Naive thymus-derived CD8-positive, alpha-beta T cell (primary cell): ENCODE measurements at places on chromosomes 13 and 19. TPM values are rescaled to one million over a fixed set of nuclear protein-coding genes. Genes with fewer than 3 reads are reported as not detected.

CFAP97D2 gene
- 3.7 TPM for polyA plus RNA-seq

FFAR3 gene
- not detected for polyA plus RNA-seq

TNPO2 gene
- 2.6 TPM for polyA plus RNA-seq

LILRB1 gene
- polyA plus RNA-seq, result 0.15 TPM

ZNF431 gene
- polyA plus RNA-seq, result 15.4 TPM

OR4F17 gene
- polyA plus RNA-seq, result not detected

USHBP1 gene
- not detected for polyA plus RNA-seq

C19orf73 gene
- 7.0 TPM for polyA plus RNA-seq

SBNO2 gene
- polyA plus RNA-seq, result 1.0 TPM

MICOS13 gene
- polyA plus RNA-seq, result 102 TPM

DNA sequence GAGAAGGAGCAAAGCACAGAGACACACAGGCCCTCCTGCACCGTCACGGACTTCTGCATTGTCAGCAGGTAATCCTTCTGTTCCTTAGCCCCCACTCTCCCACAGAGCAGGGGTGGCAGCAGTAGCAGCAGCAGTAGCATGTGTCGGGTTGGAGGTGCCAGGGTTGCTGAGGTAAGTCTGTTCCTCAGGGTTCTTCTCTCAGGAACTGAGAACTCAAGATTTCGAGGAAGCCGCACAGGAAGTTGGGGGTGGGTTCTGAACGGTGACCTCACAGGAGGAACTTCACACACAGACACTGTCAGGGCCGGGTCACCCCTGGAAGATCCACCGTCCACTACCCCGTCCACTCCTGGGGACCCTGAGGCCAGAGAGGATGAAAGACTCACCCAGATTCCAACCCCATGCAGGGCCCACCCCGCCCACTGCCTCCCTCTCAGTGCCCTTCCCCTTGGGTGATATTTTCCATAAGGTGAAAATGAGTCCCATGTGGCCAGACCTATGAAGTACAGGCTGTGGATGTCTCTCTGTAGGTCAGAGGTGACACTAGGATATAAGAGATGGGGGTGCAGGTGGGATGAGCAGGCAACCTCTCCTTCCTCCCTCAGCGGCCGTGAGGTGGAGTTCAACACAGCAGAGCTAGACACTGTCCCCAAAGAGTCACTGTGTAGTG lies at the start of gene SIGLEC12:
TSS of gene SIGLEC12 (minus strand) at position 207 of the 670 bp plus-strand sequence. CDS start at position 140, 67 bp downstream.
- DNase-seq, result no peak

DNA sequence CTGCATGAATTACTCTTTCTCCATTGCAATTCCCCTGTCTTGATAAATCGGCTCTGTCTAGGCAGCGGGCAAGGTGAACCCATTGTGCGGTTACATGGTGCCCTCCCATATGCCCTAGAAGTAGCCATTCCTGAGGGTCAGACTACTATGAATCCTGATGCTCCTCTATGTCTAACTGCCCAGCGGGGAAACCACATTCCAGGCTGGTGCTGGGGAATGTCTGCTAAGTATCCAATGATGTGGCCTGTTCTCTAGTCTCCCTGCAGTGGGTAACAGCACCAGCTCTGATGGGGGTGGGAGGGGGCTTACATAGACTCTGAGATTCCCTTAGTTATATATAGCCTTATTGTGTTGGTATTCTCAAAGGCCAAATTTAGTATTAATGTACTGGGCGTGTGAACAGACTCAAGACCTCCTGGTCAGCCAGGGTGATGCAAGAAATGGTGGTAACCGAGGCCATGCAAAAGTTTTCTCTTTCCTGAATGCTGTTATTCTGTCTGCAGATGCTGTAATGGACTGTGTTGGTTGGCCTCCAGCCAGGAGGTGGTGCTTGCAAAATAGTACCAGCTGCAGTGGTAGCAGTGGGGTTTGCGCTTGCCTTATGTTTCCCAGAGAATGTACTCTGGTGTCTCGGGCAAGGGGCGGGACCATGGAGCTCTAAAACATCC lies 564.8 kb upstream of the SLITRK1 start:
- DNase-seq, result no peak

DNA sequence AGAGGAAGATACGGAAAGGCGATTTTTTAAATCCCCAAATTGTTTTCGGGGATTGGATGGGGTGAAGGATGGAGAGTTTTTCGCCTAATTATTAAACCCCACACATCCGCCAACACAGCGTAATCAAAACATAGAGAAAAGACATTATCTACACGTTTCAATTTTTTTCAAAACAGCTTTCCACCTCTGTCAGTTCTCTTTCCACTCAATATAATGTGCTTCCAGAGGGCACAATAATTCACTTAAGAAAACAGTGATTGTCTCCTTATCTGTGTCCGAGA lies 435 bp upstream of the OBI1 start:
- no peak for DNase-seq

- no peak for DNase-seq
Observed at GRCh38 chr13:41434831-41435520, 22.4 kb upstream of the RGCC start.

GRCh38 chr19:55228015-55228391 lies 560 bp downstream of the TMEM86B start:
- no peak for DNase-seq

GRCh38 chr13:85277748-85278147 lies 521.5 kb downstream of the SLITRK6 start:
- no peak for DNase-seq

- DNase-seq, result no peak
Observed at GRCh38 chr13:59437544-59438301, 726.0 kb downstream of the DIAPH3 start.

DNA sequence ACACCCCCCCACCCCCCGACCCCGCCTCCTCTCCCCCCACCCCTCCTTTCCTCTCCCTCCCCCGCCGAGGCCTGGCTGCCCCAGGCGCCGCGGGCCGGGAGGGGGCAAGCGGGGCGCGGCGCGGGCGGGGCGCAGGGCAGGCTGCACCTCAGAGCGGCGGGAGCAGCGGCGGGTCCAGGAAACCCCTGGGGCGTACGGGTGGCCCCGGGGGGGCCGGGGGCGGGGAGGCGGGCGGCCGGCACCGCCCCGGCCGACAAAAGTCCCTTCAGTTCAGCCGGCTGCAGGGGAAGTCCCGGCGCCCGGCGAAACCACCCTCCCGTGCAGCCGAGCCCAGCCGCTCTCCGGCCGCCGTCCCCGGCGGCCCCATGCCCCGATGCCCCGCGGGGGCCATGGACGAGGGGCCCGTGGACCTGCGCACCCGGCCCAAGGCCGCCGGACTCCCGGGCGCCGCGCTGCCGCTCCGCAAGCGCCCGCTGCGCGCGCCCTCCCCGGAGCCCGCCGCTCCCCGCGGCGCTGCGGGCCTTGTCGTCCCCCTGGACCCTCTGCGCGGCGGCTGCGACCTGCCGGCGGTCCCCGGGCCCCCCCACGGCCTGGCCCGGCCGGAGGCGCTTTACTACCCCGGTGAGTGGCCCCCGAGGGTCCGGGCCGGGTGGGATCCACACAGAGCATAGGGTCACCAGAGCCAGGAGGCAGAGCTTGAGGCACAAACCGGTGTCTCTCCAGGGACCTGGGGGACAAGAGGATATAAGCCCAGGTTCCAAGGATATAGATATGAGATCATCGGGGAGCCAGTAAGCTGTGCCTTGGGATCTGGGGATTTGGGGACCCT lies at the start of gene BCL3:
TSS of gene BCL3 (plus strand) at position 283 of the 829 bp plus-strand sequence. CDS start at position 366, 83 bp downstream.
- peak; percentile 37 for DNase-seq

- DNase-seq, result no peak
Observed at GRCh38 chr19:8367327-8368001, 3.5 kb downstream of the ANGPTL4 start.

GRCh38 chr13:101116341-101116740 lies 300.0 kb downstream of the NALCN start:
- DNase-seq, result no peak

DNA sequence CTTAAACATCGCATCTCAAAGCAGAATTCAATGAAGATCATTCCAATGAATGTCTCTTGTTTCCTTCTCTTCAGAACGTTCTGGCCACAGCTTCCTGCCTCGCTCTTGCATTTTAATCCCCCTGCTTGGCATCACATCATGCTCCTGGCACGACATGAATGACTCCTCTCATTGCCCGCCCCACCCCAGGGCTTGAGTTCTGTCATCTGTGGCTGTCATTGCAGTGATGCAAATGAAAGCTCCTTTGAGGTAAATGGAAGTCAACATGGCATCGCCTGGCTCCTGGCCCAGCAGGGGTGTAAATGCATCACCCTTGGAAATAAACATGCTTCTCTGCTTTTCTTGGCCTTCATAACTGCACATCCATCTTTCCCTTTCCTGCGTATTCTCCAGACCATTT lies 48.6 kb downstream of the SCEL start:
- no peak for DNase-seq

DNA sequence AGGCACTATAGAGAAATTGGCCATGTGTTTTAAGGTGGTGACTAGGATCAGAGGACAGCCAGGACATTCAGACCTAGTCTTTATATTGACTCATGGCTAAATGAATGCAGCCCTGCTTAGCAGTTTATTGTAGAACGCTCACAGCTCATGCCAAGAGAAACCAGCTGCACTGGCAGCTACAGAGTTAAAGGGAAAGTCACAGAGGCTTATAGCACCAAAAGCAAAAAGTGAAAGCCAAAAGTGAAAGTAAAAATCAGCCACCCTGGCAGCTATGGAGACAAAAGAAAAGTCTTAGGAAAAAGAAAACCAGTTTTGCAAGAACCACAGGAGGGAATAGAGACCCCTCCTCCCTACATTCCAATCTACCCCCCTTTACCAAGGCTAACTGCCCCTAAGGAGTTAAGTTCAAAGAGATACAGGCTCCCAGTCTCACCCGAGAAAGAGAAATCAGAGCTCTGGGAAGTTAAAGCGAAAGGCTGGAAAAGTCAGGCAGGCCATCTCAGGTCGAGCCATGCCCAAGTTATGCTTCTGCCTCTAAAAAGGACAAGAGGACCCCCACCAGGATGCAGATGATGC lies 99.0 kb downstream of the ZNF429 start:
- DNase-seq, result no peak

DNA sequence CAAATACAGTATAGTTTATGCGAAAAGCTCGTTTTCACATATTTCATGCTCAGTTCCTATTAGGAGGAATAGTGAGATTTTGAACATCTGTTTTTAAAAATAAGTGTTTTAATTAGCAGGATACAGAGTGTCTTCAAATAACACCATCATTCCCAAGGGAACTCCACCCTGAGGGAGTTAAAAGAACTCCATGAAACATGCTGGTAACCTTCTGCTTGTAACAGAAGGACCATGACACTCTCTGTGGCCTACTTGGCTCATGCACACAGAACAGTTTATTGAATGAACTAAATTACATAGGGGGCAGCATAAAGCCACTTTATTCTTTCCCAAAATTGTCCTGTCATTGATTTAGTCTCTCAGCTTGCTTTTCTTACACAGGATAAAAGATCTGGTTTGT lies 809.5 kb upstream of the SLITRK6 start:
- DNase-seq, result no peak

DNA sequence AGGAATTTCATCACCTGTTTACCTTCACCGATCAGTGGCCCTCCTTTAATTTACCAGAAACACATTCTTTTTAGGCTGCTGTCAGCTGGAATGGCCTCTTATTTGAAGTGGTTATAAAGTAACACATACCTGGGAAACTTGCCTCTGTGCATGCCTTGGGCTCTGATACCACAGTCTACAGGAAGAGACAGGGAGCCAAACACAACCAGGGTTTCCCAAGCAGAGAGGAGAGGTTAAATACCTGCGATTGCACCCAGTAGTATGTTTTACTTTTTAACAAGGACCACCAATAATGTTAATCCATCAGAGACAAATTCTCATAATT lies 444.0 kb upstream of the SGCG start:
- no peak for DNase-seq

DNA sequence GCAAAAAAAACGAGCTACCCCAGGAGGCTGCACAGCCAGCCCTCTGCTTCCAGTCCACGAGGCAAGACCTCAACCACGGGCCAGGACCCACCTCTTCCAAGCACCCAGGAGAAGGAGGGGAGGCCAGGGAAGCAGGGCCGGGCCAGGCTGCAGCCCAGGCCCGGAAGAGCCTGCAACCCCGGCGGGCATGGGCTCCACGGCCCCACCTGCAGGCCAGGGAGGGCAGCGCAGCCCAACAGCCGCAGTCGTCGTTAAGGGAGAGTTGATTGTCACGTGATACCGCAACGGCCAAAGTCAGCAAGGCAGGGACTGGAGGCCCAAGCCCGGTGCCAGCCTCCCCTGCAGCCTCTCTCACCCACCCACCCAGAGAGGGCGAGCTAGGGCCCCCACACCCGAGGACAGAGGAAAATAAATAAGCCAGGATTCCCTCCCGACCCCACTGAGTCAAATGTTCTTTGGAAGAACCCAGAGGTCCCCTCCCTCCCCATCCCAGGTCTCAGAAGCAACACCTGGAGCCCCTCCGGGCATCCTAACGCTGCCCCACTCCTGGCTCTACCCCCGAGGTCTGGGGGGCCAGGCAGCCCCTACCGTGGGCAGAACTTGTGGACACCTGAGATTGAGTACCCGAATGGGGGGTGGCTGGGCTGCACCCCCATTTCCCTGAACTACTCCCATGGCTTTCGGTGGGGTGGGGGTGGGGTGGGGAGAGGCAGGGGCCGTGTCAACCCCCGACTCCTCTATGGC lies 5.2 kb upstream of the REXO1 start:
- peak; percentile 71 for DNase-seq

- DNase-seq, result peak; percentile 66
Observed at GRCh38 chr19:55580628-55581144, at the start of gene ZNF579. ZNF579 (minus strand) TSS chr19:55580848; CDS start chr19:55579639, 1,209 bp downstream.

- DNase-seq, result no peak
Observed at GRCh38 chr13:29359181-29359580, 236.3 kb downstream of the SLC7A1 start.

DNA sequence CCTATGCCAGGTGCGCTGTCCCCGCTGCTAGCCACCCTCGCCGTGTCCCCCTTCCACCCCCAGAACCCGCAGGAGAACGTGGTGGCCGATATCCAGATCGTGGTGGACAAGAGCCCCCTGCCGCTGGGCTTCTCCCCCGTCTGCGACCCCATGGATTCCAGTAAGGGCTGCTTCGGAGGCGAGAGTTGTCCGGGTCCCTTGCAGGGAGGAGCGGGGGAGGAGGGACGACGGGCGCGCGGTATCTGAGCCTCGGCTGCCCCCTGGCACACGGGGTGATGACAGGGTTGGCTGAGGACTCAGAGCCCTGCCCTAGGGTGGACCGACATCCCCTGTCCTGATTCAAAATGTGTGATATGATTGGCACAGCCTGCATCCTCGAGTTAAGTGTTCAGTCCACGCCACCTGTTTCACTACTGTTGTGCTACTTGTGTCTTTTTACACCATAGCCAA lies 653 bp downstream of the MVB12A start:
- DNase-seq, result no peak

DNA sequence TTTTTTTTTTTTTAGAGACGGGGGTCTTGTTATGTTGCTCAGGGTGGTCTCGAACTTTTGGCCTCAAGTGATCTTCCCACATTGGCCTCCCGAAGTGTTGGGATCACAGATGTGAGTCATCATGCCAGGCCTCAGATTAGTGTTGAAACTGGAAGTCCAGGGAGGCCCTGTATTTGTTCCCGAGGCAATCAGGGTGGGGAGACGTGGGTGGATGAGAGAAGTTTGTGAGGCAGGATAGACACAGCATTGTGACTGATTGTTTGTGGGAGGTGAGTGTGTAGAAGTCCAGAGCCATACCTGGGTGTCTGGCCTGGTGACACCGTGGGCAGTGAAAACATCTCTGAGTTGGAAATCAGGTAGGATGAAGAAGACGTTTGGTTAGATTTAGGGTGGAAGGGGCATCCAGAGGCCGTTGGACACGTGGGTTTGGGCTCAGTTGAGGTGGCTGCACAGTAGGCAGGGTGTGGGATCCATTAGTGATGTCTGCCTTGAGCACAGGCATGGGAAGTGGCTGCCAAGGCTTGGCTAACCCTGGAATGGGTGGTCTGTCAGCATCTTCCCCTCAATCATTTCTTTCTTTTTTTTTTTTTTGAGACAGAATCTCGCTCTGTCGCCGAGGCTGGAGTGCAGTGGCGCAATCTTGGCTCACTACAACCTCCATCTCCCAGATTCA lies 12.4 kb downstream of the RTN2 start:
- no peak for DNase-seq
